Germinal center (tissue), 1 donor: ENCODE measurements at places on chromosomes 7 and 10.
A peak's percentile ranks its signal among the peaks of the same experiment; 100 is the strongest.

- DNase-seq, result no peak
These were observed 140.4 kb upstream of the PRSS1 start for GRCh38 chr7:142608630-142609428.

- DNase-seq, result no peak
These were observed 441 bp downstream of the FBH1 start for GRCh38 chr10:5890452-5890915.

GRCh38 chr7:13279854-13280435, 592.5 kb downstream of the ARL4A start:
- no peak for DNase-seq

DNA sequence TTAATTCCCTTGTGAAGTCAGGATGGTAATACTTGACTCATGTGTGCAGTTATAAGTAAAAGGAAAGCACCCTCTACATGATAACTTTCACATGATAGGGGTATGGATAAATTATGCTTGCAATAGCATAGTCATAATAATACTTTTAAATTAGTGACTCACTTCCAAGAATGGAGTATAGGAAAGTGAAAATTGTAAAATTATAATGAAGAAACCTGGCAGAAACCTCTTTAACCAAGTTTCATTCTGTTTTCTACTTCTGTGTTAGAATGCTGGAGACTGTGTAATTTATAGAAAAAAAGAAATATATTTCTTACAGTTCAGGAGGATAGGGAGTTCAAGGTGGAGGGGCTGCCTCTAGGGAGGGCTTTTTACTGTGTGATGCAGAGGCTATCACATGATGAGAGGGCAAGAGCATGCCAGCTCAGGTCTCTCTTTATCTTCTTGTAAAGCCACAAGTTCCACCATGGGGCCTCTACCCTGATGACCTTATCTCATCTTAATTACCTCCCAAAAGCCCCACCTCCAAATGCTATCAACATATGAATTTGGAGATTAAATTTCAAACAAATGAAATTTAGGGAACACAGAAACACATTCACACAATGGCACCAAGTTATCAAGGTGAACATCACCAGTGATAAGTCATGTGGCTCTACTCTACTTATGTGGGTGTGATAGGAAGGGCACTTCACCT, 43.2 kb downstream of the HDAC9 start:
- no peak for DNase-seq

- no peak for DNase-seq
These were observed 344.2 kb upstream of the POM121L12 start for GRCh38 chr7:52691257-52691656.

- DNase-seq, result no peak
These were observed 64.6 kb downstream of the PRTFDC1 start for GRCh38 chr10:24887855-24888231.

DNA sequence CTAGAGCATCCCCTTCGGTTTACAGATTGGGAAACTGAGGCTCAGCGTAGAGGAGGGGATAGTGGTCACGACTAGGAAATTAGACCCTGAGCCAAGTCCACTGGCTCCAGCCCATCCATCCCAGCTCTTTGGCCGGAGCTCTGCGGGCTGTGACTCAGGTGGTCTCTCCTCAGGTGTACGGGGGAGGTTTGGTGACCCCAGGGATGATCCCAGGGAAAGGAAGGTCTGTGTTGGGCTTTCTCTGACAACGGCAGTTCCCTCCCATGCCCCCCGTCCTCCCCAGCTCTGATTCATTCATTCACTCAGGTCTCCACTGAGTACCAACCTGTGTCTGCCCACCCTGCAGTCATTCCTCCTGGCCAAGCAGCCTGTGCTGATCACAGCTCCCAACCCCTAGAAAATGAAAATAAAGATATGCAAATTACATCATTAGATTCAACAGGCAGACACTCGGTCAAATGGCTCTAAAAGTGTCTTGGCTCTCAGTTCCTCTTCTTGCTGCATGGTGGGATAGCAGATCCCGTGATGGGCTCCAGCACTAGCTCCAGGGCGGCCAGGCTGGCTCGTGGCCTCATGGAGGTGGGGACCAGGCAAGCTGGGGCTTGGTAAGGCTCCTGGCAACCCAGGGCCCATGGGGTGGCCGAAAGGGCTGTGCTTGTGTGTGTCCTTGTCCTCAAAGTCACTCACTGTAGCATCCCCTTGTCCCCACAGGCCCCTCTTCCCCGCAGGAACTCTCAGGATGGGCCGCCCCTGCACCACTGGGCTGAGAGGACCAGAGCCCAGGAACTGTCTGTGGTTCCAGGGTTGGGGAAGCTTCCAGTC, 37.8 kb downstream of the CLRN3 start:
- peak; percentile 63 for DNase-seq

GRCh38 chr10:73810735-73811465, 498 bp downstream of the NDST2 start:
- peak; percentile 66 for DNase-seq

DNA sequence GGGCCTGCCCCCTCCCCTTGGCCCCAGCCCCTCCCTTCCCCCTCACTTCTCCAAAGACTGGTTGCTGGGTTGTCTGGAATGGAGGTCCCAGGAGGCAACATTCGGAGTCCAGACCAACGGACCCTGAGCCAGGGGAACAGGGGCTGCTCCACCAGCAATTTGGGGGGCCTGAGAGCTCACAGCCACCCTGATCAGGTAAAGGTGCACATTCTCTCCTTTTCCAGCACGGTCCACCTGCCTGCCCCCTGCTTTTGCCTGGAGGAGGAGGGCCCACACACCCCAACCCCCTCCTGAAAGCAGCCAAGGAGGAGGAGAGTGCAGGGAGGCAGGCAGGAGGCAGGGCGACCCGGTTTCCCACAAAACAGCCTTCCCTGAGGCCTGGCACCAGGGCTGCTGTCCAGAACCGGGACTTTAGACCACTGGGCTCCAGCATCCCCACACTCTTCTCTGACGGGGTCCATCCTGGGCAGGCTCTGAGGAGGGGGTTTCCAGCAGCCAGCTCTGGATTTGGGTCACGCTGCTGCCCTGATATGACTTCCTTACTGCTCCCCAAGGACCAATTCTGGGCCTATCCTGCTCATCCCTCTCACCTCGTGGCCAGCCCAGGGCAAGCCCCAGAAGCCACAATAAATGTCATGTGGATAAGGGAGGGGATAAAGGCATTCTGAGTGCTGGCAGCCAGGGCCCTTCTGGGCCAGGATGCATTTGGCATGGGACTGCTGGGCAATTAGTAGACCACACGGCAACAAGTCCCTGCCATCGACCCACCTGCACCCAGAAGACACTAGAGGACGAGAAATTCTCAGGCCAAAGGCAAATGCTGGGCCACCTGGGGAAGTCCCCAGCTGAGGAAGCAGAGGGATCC, 1.1 kb upstream of the CAMK2B start:
- no peak for DNase-seq

GRCh38 chr10:87722716-87723115, 63.0 kb downstream of the PAPSS2 start:
- DNase-seq, result no peak

GRCh38 chr7:26337232-26337865, 45.7 kb downstream of the SNX10 start:
- DNase-seq, result no peak

- no peak for DNase-seq
These were observed 57.4 kb downstream of the SMURF1 start for GRCh38 chr7:99086532-99086931.

GRCh38 chr7:40024048-40024447, 74.0 kb downstream of the CDK13 start:
- DNase-seq, result no peak

DNA sequence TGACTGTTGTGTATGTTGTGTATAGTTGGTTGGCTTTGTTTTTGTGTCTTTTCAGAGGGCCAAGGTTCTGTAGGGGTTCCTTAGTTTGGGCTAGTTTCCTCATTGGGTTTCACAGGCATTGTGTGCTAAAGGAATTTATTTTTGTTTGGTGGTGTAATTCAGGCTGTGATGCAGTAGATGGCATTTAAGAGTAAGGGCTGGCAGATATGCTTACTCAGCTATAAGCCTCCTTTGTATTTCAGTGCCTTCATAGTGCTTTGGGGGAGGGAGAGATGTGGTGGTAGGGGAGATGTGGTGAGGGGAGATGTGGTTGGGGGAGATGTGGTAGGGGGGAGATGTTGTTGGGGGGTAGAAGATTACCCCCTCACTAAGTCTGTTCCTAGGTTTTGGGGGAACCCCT, 91.7 kb downstream of the SLC25A40 start:
- no peak for DNase-seq

DNA sequence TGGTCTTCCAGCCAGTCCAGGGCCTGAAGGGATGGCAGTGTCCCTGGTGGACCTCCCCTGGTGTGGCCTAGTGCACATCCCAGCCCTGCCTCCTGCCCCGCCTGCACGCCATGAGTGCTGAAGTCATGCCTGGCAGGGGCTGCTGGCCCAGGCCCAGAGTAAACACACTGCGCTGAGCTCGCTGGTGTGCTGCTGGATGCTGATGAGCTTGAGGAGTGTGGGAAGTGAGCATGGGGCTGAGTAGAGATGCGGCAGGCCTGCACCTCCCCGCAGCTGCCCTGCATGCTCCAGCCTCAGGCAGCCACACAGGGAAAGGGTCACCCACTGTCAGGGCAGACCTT, 43.2 kb downstream of the HTRA1 start:
- no peak for DNase-seq

DNA sequence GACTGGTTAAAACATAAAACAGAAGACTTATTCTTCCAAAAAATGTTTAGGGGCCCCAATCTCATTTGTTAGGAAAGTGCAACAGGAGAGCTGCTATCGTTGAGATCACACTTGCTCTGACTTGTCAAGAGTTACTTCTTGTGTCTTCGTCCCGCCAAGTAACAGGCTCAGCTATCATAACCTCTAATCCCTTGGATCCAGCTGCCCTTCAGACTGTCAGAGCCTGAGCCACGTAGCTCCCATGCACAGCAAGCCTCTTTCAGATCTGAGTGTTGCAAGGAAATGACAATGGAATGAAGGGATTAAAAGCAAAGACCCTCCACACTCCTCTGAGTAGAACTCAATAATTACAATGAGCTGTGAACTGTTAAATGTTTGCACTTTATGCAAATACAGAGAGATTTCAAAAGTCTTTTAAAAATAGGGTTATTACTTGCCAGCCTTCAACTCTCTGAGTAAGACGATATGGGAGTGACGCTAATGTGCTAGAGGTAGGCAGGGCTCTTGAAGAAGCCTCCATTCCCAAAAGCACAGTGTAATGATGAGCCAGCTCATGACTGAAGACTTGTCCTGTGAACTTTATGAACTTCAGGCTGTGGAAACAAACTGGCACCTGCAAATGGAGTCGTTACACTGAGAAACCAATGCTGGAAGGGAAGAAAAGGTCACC, 28.4 kb upstream of the CDK13 start:
- DNase-seq, result no peak

DNA sequence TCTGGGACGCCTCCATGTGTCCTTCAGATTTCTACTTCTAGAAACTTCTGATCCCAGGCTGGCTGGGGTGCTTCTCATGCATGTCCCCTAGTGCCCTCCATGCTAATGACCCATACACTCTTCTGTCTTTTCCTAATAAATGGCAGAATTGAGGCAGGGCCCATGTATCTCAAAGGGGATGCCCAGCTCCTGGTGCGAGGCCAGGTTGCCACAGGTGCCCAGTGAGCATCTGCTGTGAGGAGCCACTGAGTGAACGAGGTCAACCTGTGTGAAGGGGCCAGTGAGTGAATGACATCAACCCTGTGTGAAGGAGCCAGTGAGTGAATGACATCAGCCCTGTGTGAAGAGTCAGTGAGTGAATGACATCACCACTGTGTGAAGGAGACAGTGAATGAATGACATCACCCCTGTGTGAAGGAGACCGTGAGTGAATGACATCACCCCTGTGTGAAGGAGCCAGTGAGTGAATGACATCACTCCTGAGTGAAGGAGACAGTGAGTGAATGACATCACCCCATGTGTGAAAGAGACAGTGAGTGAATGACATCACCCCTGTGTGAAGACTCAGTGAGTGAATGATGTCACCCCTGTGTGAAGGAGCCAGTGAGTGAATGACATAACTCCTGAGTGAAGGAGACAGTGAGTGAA, 478.9 kb downstream of the PTPRN2 start:
- DNase-seq, result no peak

- no peak for DNase-seq
These were observed 42.8 kb downstream of the MYL10 start for GRCh38 chr7:101586078-101586905.

- no peak for DNase-seq
These were observed 1.7 kb upstream of the HOXA4 start for GRCh38 chr7:27132214-27132613.

DNA sequence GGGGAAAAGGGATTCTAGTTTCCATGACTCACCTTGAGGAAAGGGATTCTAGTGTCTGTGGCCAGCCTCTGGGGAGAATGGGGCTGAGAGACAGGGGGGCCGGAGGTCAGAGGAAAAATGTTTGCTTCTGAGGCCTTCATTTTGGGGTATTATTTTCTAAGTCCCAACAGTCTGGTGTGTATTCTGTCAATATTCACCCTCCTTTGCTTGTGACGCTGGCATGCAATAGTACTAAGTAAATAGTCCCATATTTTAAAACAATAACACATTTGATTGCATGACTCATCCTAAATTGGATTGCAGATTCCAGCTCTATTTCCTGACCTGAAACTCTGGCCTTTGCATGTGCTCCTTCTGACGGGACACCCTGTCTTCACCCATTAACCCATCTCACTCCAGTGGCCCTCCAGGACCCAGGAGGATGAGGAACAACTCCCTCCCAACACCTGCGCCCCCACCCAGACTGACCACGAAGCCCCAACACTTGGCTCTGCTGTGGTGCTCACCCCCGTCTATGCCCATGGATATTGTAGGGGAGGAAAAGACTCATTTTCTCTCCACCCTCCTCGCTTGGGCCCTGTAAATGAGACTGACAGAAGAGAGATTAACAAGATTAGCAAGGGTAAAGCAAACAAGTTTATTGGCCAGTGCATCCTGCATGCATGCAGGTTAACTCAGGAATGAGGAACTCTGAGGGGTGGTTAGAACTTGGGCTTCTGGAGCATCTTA, 495.6 kb upstream of the KLF6 start:
- DNase-seq, result no peak
